ENCODE measurements at places on chromosomes 11 and 22.
A peak's percentile ranks its signal among the peaks of the same experiment; 100 is the strongest.

- DNase-seq, result no peak
Measured at GRCh38 chr11:134574947-134575346, 162.9 kb upstream of the B3GAT1 start.

DNA sequence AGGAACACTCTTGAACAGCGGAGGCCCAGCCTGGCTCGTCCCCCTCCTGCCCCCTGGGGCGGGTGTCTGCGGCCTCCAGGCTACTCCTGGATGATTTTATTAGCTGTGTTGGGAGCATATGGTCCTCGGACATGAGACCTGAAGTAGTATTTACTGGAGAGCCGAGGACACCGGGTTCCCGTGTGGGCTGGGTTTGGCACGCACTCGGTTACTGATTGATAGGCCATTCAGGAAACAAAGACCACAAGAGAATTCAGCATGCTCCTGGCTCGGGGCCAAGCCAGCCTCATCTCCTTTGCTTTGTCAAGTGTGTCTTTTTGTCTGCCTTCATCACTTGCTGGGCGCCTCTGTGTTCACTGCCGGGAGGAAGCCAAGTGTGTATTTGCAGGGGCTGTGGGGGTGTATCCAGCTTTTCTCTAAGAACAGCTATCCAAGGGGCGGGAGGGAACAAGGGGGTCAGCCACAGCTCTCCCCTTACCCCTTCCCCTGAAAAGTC is 9.7 kb downstream of the FXYD2 start:
- peak; percentile 32 for DNase-seq

DNA sequence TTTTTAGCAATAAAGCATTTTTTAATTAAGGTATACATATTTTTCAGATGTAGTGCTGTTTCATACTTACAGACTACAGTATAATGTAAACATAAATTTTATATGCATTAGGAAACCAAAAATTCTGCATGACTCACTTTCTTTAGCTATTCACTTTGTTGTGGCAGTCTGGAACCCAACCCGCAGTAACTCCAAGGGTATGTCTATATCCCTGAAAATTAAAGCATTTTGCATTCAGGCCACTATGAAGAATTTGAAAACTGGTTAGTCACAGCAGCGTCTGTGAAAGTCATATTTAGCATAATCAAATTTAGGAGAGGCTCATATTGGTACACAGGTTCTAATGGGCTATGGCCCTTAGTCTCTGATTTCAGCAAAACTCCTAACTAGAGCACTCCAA is 46.8 kb downstream of the BBOX1 start:
- no peak for DNase-seq

GRCh38 chr11:67542169-67542568 is 18.9 kb upstream of the CABP2 start:
- no peak for DNase-seq

DNA sequence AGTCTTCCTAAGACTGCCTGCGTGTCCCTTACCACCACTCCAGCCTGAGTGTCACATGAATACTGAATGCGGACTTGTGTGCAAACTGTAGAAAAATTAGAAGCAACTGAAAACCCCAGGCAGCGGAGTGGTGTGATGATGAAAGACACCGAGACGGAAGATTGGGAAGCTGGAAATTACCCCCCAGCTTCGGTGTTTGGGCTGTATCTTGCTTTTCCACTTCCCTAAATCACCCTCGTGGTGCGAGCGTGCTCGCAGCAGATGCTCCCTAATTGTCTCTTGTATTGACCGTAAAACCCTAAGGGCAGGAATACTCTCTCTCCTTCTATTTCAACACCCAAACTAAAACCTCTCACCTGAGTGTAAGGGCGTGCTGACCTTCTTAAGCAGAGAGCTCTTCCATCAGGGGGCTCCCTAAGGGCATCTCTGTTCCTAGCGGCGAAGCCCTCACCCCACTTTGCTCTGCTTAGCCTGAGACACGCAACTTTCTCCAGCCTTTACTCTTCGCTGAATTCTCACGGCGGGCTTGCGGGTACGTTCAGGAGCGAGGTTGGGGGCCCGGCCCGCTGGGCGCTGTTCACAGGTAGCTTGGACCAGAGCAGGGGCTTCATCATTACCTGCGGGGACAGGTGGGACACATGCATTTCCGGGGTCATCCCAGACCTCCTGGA is 62.4 kb downstream of the CRYBB2 start:
- no peak for DNase-seq

DNA sequence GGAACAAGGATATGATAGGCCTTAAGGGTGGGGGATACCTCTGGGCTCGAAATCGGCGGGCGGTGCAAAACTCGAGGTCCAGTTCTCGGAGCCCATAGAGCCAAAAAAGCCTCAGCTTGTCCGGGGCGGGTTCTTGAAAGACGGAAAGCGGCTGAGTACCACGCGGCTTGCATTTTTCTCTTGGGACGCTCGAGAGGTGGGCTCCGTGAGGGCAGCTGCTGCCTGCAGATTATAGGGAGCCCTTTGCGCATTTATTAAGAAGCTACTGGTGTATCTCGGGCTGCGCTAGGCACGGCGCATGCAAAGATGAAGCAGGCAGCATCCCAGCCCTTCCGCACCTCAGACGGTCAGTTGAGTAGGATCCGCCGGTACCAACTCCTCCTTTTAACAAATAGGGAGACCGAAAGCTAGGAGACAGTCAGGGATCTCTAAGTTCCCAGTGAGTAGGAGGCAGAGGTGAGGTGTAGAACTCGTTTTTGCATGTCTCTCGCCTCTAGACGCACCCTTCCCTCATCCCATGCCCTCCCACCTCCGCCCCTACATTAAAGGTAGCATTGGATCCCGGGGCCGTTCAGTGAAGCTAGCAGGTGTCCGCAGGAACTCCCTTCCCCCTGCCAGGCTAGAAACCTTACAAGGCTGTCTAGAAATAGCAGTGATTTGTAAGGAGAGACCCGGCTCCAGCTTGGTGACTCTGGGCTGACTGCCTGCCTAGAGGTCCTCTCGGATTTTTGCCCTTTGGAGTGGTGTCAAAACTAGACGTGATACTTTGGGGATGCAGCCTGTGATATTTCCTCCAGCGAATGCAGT is 768 bp downstream of the LDHA start:
- no peak for DNase-seq

DNA sequence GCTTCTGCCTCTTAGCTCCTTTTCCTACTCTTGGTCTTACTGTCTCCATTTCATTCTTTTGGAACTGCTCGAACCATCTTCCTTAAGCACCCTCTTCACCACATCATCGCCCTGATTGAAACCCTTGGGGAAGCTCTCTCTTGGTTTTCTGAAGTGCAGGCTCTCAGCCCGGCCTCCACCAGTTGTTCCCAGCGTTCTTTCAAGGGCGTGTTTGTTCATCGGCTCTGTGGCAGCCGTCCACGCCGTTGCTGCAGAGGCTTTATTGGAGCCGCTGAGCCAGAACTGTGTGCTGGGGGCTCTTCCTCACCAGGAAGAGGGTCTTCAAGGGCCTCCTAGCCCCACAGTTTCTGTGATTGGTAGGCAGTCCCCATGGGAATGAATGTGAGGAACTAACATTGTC is 214.1 kb downstream of the TBC1D22A start:
- no peak for DNase-seq

GRCh38 chr11:89205378-89205777 is 27.7 kb downstream of the TYR start:
- DNase-seq, result no peak

GRCh38 chr11:26891501-26891900 is 102.4 kb upstream of the FIBIN start:
- no peak for DNase-seq

- DNase-seq, result no peak
Measured at GRCh38 chr11:117923773-117924172, 5.4 kb downstream of the TMPRSS13 start.

DNA sequence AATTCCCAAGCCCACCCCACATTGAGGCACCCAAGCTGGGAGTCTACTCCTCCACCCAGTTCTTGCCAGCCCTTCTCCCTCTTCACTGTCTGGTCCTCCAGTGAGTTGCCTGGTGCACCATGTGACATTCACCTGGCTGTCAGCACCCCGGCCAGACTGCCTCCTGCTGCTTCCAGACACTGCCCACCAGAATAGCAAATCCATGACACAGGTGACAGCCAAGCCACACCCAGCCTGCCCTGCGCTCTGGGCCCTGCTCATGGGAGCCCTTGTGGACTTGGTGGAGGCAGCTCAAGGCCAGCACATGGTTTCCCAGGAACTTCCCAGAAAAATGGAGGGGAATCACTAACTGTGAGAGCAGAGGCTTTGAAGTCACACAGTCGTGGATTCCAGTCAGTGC is 96.3 kb upstream of the CSNK2A3 start:
- DNase-seq, result no peak

Measured in NCI-H446 treated with DMSO at 0.1 percent for 48 hours (cell line).